Aorta (tissue), 5 donors: ENCODE measurements at places on chromosomes 7 and 10. TPM values are rescaled to one million over a fixed set of nuclear protein-coding genes. Genes with fewer than 3 reads are reported as not detected.

GRCh38 chr10:54985732-54986131 lies 184.7 kb upstream of the PCDH15 start:
- no peak overlapping the region for H3K4me3 ChIP-seq
- H3K36me3 ChIP-seq, result no peaks in the 10 kb centered on the region
- no peaks in the 10 kb centered on the region for H3K4me1 ChIP-seq
- H3K27me3 ChIP-seq, result no peaks in the 10 kb centered on the region
- no peak for DNase-seq

Gene UBE2D4
- total RNA-seq, result 21.8 TPM

Gene SYT15
- total RNA-seq, result 24.8 TPM

DNA sequence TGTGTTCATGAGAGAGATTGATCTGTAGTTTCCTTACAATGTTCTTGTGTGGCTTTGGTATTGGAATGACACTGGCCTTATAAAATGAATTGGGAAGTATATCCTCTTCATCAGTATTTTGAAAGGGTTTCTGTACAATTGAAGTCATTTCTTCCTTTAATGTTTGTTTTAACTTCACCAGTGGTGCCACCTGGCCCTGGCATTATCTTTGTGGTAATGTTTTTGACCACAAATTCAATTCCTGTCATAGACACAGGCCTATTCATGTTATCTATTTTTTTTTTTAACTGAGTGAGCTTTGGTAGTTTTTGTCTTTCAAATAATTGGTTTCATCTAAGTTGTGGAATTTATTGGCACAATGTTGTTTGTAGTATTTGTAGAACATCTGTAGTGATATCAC lies 127.7 kb downstream of the CDK14 start:
- H3K4me1 ChIP-seq, result no peaks in the 10 kb centered on the region
- no peaks in the 10 kb centered on the region for H3K36me3 ChIP-seq
- H3K27ac ChIP-seq, result no peak overlapping the region
- H3K27me3 ChIP-seq, result no peaks in the 10 kb centered on the region
- DNase-seq, result no peak
